T-cell (primary cell): ENCODE measurements at places on chromosomes 13 and 19.

DNA sequence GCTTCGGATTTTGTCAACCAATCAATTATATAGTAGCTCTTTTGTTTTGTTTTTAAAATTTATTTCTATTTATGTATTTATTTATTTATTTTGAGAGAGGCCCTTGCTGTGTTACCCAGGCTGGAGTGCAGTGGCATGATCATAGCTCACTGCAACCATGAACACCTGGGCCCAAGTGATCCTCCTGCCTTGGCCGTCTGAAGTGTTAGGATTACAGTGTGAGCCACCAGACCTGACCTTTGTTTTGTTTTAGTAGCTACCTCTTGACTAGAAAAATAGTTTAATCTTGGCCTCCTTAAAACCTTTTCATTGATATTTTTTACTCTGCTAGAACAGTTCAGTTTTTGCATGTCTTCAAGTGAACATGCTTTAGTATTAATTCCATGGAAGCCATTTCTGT, 15.1 kb downstream of the GARRE1 start:
- DNase-seq = no peak

GRCh38 chr13:39189778-39190177, 151.5 kb downstream of the NHLRC3 start:
- no peak for DNase-seq

- no peak for DNase-seq
These were observed 1415.7 kb upstream of the PCDH9 start for GRCh38 chr13:68645814-68646213.

DNA sequence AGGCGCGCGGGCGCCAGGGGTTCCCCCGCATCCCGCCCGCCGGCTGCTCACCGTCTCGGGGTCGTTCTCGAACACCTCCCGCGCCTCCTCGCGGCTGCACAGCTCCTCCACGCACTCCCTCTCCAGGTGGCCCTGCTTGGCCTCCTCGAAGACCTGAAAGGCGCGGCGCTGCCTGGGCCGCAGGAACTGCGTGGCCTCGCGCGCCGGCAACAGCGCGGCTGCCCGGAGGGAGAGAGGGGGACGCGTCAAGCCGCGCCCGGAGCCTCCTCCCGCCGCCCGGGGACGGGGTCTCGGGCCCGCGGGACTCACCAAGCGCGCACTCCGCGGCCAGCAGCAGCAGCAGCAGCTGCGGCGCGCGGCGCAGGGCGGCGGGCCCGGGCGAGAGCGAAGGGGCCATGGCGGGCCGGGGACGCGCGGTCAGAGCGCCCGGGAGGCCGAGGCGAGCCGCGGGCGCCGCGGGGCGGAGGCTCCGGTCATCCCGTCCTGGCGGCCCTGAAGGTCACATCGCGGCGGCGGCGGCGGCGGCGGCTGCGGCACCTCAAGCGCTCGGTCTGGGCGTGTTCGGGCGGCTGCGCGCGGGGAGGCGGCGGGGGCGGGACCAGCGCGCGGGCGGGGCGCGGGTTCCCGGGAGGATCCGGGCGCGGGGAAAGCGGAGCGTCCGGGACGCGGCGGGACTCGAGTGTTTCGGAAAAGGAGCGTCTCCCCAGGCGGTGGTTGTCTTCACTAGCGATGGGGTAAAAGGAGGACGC, at the start of gene GAS6:
Gene GAS6 (minus strand): TSS at position 553 of the 749 bp plus-strand sequence. CDS start 156 bp downstream, at position 397.
- no peak for DNase-seq

- DNase-seq = no peak
These were observed 109.8 kb upstream of the GPC6 start for GRCh38 chr13:93116809-93117208.
